ENCODE measurements at places on chromosomes 3 and 15. TPM values are rescaled to one million over a fixed set of nuclear protein-coding genes. Genes with fewer than 3 reads are reported as not detected.

GRCh38 chr3:154113609-154114008 lies 7.6 kb upstream of the ARHGEF26 start:
- no peak overlapping the region for H3K4me3 ChIP-seq
- DNase-seq: no peak
- no peak overlapping the region for H3K27ac ChIP-seq
- no peaks in the 10 kb centered on the region for H3K4me1 ChIP-seq
- no peaks in the 10 kb centered on the region for H3K27me3 ChIP-seq

GRCh38 chr15:85910834-85911233 lies 116.1 kb upstream of the KLHL25 start:
- H3K36me3 ChIP-seq: no peaks in the 10 kb centered on the region
- H3K4me3 ChIP-seq: no peak overlapping the region
- H3K27me3 ChIP-seq: no peaks in the 10 kb centered on the region
- no peak for DNase-seq
- H3K4me1 ChIP-seq: no peaks in the 10 kb centered on the region

- H3K4me1 ChIP-seq: peaks cover 7% of the 10 kb centered on the region
- no peak overlapping the region for H3K27ac ChIP-seq
- no peaks in the 10 kb centered on the region for H3K27me3 ChIP-seq
- no peak overlapping the region for H3K4me3 ChIP-seq
Observed at GRCh38 chr3:182735672-182736071, 57.6 kb upstream of the ATP11B start.

- H3K4me1 ChIP-seq: peaks cover 33% of the 10 kb centered on the region
Observed at GRCh38 chr15:40325700-40326099, 2.2 kb downstream of the INAFM2 start.

DNA sequence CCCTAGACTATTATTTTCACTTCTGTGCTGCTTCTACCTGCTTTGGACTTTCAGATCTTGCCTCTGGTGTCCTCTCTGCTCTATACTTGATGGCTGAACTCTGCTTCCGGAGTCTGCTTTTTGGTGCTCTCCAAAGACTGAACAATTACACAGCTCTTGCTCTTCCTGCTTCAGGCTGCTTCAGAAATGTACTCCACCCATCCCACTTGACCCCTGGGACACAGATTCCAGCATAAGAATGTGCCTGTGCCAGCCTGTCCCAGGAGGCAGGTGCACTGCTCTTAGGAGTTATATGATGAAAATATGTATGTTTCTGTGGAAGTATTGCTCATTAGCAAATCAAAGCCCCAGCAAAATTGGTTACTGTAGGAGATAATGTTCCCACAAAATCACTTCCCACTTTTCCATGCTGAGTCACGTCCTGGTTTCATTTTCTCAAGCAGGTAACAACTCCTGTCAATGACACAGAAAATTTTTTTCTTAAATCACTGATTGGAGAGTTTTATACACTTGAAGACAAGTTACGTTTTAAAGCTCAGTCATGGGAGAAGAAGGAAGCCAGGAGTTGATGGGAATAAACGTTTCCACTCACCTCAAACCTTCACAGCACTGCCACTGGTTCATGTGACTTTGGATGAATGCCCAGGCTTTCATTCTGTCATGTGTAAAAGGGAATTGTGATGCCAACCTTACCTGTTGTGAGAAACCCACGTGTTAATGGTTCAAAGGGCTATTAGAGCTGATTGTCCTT lies 239.4 kb upstream of the ZPLD1 start:
- no peak overlapping the region for H3K27ac ChIP-seq
- H3K27me3 ChIP-seq: no peaks in the 10 kb centered on the region
- no peak overlapping the region for H3K4me3 ChIP-seq
- H3K36me3 ChIP-seq: no peaks in the 10 kb centered on the region
- no peaks in the 10 kb centered on the region for H3K4me1 ChIP-seq
- DNase-seq: no peak

DNA sequence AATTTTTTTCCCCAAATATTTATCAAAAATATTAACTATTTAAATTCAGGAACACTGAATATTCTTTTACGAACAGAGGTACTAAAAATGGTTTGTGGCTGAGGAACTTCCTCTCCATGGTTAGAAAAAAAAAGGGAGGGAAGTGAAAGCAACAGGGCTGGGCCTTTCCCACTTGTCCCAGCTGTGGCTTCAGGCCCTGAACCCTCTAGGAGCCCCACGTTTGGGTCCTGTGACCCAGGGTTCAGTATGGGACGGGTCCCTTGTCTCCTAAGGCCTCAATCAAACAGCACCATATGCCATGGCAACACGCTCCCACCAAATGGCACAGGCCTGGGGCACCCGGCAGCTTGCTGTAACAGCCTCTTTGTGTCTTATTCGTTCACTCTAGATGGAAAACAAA lies 32.4 kb downstream of the POC1A start:
- no peak overlapping the region for H3K4me3 ChIP-seq
- no peaks in the 10 kb centered on the region for H3K36me3 ChIP-seq
- no peak for DNase-seq
- peak overlapping the region; percentile 68 for H3K27ac ChIP-seq

DNA sequence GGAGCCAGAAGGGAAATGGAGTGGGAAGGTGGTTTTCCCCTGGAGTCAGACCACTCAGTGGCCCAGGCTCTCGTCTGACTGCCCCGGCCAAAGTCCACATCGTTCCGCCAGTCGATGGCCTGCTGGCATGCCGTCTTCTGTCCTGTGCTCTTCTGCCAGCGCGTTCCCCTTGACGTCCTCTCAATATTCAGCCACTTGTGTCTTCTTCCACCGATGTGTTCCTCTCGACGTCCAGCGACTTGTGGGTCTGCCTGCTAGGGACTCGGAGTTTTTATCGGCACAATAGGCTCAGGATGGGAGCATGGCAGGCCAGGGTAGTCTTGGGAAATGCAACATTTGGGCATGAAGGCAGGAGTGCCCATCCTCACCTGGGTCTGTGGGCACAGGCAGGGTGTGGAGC lies 542.5 kb upstream of the LMCD1 start:
- H3K27ac ChIP-seq: no peak overlapping the region
- DNase-seq: no peak
- no peak overlapping the region for H3K4me3 ChIP-seq
- H3K36me3 ChIP-seq: no peaks in the 10 kb centered on the region
- no peaks in the 10 kb centered on the region for H3K4me1 ChIP-seq
- no peaks in the 10 kb centered on the region for H3K27me3 ChIP-seq

- H3K4me3 ChIP-seq: no peak overlapping the region
- no peak for DNase-seq
Observed at GRCh38 chr15:36893276-36893675, 207.1 kb downstream of the MEIS2 start.

- no peaks in the 10 kb centered on the region for H3K27me3 ChIP-seq
- H3K4me3 ChIP-seq: no peak overlapping the region
- peaks cover 6% of the 10 kb centered on the region for H3K36me3 ChIP-seq
- H3K27ac ChIP-seq: no peak overlapping the region
- H3K4me1 ChIP-seq: no peaks in the 10 kb centered on the region
- no peak for DNase-seq
Observed at GRCh38 chr3:37475435-37475834, 301.1 kb upstream of the LRRFIP2 start.

GRCh38 chr3:194956697-194957396 lies 271.2 kb downstream of the FAM43A start:
- no peak overlapping the region for H3K4me3 ChIP-seq
- no peak for DNase-seq
- no peaks in the 10 kb centered on the region for H3K36me3 ChIP-seq
- peaks cover 4% of the 10 kb centered on the region for H3K4me1 ChIP-seq

DNA sequence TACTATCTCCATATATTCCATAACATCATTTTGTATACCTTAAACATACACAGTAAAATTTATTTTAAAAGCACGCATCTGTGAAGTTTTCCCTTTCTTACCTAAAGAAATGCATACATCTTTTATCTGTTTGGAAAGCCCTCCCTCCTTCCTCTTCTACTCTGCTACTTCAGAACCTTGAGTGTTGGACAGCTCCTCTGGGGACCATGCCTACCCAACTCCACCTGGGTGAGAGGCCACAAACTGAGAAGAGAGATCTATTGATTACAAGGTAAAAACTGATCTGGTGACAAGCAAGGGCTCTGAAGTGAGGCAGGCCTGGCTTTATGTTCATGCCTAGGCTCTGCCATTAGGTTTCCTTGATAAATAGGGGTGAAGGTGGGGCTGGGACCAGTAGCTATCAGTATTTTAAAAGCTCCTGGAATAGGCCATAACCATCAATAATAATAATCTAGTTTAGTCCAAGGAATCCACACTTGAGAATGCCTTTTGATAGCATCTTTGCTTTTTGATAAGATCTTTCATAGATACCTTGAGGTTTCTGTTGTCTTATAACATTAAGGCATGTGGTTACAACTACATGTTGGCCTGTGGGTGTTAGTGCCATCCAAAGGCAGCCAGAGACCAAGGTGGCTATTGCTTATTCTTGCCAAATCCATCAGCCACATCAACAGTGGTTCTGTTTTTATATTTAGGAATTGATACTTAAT lies 148.8 kb downstream of the KCNMB2 start:
- no peak for DNase-seq
- no peak overlapping the region for H3K4me3 ChIP-seq

DNA sequence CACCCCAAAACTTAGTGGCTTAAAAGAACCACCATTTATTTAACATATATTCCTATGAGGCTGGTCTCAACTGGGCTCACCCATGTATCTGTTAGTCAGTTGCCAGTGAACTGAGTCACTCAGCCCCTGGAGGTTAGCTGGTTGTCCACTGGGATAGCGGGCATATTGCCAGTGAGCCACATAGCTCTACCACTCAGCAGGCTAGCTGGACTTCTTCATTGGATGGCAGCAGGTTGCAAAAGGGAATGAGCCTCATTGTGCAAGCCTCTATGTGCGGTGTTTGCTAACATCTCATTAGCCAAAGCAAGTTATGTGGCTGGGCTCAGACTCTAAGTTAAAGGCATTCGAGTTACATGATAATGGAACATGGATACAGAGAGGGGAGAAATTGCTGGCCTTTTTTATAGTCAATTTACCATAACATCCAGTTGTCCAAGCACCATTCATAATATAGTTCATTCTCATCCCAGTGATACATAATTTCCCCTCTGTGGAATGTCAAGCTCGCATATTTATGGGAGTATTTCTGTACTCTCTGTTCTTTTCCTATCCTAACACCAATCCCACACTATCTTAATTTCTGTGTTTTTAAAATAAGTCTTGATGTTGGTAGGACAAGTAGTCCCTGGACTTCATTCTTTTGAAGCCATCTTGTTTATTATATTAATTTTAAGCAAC lies 8.7 kb downstream of the BTD start:
- H3K36me3 ChIP-seq: no peaks in the 10 kb centered on the region
- H3K4me1 ChIP-seq: peaks cover 67% of the 10 kb centered on the region
- no peaks in the 10 kb centered on the region for H3K27me3 ChIP-seq
- no peak overlapping the region for H3K4me3 ChIP-seq
- peak; percentile 92 for DNase-seq

DNA sequence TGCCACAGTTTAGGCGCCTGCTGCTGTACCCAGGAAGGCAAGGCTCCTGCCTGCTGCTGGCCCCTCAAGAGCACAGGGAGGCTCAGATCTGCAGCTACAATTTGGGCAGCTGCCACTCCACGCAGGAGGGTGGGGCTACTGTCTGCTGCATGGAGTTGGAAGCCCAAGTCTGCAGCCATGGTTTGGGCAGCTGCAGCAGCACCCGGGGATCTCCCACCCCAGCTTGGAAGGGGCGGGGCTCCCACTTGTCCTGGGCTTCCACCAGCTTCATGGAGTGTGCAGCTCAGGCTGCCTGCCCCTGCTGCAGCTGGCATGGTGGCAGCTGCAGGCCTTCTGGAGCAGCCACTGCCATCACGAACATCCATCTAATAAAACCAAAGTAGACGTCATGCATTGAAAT lies 512.9 kb downstream of the PYDC2 start:
- no peak overlapping the region for H3K27ac ChIP-seq
- no peaks in the 10 kb centered on the region for H3K4me1 ChIP-seq
- no peaks in the 10 kb centered on the region for H3K27me3 ChIP-seq
- no peak overlapping the region for H3K4me3 ChIP-seq

DNA sequence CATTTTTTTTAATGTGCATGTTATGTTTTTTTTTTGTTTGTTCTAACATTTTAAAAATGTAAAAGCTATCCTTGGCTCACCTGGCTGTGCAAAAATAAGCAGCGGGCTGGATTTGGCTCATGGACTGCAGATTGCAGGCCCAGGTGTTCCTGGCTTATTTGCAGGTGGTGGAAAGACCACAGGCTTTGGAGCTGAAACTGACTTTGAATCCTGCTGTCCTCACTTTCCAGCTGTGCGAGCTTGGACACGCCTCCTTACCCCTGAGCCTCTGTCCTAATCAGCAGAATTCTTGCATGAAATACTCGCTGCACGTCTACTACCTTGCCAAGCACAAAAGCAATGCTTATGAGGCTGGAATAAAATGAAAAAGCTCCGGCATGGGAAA lies 188.7 kb upstream of the TPM1 start:
- peaks cover 6% of the 10 kb centered on the region for H3K4me1 ChIP-seq
- no peaks in the 10 kb centered on the region for H3K27me3 ChIP-seq
- H3K36me3 ChIP-seq: no peaks in the 10 kb centered on the region

DNA sequence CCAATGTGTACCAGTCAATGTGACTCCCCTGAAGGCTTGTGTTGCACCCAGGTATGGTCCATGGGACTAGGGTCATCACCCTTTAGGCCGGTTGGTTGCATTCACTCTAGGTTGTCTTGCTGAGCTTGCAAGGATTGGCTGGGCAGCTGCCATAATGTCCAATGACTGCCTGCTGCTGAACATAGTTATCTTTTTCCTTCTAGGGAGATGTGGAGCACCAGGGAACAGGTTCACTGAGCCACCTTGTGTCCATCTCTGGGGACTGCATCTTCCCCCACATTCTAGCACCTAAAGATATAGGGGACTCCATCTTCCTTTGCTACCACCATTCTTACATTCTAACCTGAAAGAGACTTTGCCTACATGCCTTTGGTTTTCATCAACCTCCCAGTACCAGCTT lies 580.4 kb upstream of the TBL1XR1 start:
- no peak overlapping the region for H3K4me3 ChIP-seq
- no peaks in the 10 kb centered on the region for H3K36me3 ChIP-seq
- peaks cover 31% of the 10 kb centered on the region for H3K4me1 ChIP-seq
- no peaks in the 10 kb centered on the region for H3K27me3 ChIP-seq

DNA sequence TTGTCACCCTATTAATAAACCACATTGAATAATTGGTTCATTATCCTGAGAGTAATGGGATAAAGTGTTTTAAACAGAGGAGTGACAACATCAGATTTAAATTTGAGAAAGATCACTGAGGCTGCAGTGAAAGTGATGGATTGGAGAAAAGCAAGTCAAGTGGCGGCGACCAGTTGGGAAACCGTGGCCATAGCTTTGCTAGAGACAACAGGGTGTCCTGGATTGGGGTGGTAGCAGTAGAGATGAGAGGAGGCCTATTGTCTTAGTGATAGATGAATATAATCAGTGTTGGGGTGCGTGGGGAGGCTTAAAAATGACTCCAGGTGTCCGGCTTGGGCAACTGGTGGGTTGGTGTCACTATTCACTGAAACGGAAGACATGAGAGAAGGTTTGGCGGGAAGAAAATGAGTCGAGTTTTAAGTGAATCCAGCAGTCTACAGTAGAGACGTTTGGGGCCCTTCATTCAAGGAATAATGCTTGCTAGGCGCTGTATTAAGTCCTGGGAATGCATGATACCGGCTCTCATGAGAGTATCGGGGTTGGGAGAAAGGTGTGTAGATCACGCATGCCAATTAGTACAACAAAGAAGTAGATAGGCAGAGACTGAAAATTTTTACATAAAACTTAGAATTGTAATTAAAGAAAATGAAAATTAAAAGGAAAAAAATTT lies 819 bp downstream of the NEK4 start:
- peaks cover 12% of the 10 kb centered on the region for H3K4me1 ChIP-seq
- peak overlapping the region; percentile 88 for H3K27ac ChIP-seq
- peaks cover 19% of the 10 kb centered on the region for H3K36me3 ChIP-seq

Gene CEMIP
- total RNA-seq: 0.04 TPM

Gene CCR9
- 0.09 TPM for total RNA-seq

Gene GLDN
- 0.44 TPM for total RNA-seq

Gene ARGFX
- total RNA-seq: not detected

Gene MKRN3
- not detected for total RNA-seq

Gene GP9
- 0.42 TPM for total RNA-seq

Gene CAV3
- total RNA-seq: 12.0 TPM

Gene KLHL40
- 475 TPM for total RNA-seq

Data from gastrocnemius medialis (tissue), 4 donors.